NK-92 treated with Interleukin-12 subunit alpha and Interleukin-12 subunit beta, amount 100 ng/mL, for 24 hours (cell line): ENCODE measurements at places on chromosomes 13 and 19.

- DNase-seq = no peak
Measured at GRCh38 chr19:18972851-18973250, 31.8 kb upstream of the HOMER3 start.

- no peak for DNase-seq
Measured at GRCh38 chr19:45074744-45075300, 1.5 kb downstream of the ZNF296 start.

- no peak for DNase-seq
Measured at GRCh38 chr19:42422092-42422900, 4.9 kb downstream of the LIPE start.

DNA sequence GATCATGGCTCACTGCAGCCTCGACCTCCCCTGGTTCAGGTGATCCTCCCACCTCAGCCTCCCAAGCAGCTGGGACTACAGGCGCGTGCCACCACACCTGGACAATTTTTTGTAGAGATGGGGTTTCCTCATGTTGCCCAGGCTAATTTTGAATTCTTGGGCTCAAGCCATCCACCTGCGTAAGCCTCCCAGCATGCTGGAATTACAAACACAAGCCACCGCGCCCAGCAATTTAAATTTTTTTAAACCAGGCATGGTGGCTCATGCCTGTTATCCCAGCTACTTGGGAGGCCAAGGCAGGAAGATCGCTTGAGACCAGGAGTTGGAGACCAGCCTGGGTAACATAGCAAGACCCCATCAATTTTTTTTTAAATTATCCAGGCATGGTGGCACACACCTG, 59.9 kb upstream of the USE1 start:
- DNase-seq = no peak

- DNase-seq = no peak
Measured at GRCh38 chr19:19077103-19077502, 13.3 kb downstream of the SLC25A42 start.

GRCh38 chr19:20999731-21000352, 20.6 kb upstream of the ZNF430 start:
- DNase-seq = no peak

DNA sequence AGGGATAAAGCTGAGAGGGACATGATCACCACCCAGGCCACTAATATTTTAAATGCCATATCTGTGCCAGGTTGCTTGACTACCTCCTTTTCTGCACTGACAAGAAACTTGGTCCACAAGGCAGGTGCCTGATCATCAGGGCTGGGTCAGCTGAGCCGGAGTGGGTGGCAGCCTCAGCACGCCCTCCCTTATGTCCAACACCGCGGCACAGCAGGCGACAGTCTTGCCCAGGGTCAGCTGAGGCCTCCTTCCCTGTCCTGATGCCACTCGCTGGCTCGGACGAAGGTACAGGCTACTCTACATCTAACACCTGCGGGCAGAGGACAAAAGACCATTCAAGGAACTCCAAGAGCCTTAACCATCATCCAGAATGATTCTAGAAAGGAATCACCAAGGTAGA, 16.9 kb downstream of the ZC3H4 start:
- no peak for DNase-seq

DNA sequence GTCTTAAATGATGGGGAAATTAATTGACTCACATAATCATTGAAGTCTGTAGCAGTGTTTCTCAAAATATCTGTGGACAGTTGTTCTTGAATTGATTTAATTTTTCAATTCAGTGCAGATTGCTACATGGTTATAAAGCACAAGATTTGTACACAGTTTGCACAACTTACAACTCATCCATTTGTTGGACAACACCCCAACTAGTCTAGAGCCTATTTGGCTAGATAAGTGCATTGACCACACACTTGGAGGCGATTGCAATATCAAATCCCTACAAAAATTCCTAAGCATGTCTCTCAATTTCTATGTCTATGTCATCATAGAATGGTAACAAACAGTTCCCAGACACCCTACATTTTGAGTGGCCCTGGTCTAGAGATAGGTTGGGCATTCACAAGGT, 48.0 kb upstream of the IPO5 start:
- no peak for DNase-seq

- no peak for DNase-seq
Measured at GRCh38 chr19:21878646-21879045, 42.7 kb upstream of the ZNF43 start.

GRCh38 chr19:18417250-18418028, 1.8 kb upstream of the SSBP4 start:
- DNase-seq = no peak

GRCh38 chr19:4284176-4284958, 5.3 kb downstream of the SHD start:
- DNase-seq = no peak

DNA sequence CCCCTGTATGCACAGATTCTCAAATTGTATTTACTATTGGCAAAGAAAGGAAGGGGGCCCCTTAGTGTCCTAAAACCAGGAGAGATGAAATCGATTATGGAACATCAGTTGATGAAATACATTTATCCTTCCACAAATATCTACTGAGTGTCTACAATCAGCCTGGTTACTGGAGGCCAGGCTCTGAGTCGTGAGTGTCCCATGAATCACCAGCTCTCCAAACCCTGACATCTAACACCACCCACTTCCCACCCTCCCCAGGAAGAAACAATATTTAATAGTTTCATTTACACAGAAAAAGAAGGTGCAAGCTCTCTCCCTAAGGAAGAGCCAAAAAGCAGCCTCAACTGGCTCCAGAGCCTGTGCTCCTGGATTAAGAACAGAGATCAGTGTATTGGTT, 25.2 kb downstream of the KCTD15 start:
- no peak for DNase-seq

DNA sequence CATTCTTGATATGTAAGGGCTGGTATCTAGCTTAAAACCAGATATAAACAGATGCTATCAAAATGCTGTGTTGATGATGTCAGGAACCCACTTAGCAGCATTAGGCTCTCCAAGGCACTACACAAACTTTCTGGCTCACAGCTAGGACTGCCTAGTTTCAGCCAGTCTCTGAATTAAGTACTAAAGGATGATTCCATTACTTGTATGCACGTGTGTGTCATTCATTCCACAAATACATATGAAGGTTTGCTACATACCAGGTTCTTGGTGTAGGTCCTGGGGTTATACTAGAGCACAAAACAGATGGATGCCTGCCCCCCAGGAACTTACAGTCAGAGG, 151.5 kb downstream of the RGCC start:
- DNase-seq = no peak

DNA sequence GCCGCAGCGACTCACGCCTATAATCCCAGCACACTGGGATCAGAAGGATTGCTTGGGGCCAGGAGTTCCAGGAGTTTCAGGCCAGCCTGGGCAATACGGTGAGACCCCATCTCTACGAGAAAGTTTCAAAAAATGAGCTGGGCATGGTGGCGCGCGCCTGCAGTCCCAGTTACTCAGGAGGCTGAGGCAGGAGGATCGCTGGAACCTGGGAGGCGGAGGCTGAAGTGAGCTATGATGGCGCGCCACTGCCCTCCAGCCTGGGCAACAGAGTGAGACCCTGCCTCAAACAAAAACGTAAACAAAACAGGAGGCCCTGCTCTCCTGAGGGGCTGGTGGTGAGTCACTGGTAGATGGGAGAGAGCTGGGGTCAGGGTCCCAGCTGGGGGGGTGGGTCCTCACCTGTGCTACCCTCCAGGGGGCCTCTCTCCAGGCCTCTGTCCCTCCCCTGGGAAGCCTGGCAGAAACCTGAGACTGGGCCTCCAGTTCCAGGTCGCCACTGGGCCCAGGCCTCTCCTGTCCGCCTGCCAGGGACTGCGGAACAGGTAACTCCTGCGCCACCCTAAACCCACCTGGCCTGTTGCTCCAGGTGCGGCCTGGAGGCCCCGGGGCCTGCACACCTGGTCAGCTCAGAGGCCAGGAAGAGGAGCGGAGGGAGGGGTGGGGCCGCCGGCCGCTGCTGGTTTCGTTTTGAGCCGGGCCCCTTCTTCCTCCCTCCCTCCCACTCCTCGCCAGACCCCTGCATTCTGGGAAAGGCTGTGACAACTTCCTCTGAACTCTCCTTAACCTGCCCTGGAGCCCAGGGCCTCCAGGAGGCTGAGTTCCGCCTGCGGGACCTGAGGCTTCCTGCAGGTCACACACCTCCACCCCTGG, 17.2 kb upstream of the ZBTB7A start:
- no peak for DNase-seq

DNA sequence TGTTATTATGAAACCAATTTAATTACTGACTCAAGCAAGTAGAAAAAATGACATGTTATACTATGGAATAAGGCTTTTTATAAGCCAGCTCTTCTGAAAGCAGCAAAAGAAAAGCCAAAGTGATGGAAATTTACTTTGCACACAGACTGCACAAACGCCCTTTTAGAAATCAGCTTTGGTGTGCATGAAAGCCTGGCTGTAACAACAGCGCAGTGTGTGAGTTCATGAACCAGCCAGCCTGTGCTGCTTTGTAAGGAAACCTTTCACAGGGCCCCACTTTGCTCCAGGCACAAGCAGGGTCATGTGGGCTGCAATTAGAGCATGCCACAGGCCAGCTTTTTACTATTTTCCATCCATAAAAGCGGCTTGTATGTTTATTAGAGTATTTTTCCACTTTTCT, 13.6 kb upstream of the IFT88 start:
- no peak for DNase-seq

DNA sequence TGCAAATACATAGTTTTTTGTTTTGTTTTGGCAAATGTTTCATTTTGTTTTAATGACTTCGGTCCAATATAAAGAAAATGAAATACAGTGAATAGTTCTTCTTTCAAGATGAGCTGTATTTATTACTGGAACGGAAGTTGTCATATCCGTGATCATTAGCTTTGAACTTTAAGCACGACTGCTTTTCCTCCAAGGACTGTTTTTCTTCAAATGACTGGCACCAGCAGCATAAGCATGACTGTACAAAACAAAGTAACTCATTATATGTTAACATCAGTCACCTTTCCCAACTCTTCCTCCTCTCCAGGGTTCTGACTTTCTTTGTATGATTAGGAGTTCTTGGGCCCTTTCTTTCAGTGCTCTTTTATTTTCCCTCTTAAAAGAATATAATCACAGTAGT, 20.5 kb downstream of the EDNRB start:
- no peak for DNase-seq

DNA sequence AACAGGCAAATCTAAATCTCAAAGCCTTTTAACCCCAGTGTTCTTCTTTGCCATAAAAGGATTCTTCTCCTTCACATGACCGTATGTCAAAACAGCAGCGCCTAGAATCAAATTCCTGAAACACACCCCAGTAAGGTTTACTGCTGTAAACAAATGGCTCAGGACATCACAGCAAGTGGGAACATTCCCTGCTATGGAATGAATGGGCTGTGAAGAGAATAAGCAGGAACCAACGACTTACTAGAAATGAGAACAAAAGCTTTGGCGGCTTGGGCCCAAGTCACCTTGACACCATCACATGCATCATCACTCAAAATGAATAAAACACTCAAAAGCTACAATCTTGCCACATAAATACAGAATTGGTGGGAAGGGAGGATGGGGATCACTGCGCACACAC, 80.4 kb upstream of the SPATA13 start:
- no peak for DNase-seq

- DNase-seq = peak; percentile 72
Measured at GRCh38 chr19:47226426-47227351, 4.3 kb downstream of the BBC3 start.

GRCh38 chr19:31294189-31294588, 55.0 kb downstream of the TSHZ3 start:
- no peak for DNase-seq

GRCh38 chr13:46751811-46752635, 44.9 kb downstream of the ESD start:
- DNase-seq = peak; percentile 87

DNA sequence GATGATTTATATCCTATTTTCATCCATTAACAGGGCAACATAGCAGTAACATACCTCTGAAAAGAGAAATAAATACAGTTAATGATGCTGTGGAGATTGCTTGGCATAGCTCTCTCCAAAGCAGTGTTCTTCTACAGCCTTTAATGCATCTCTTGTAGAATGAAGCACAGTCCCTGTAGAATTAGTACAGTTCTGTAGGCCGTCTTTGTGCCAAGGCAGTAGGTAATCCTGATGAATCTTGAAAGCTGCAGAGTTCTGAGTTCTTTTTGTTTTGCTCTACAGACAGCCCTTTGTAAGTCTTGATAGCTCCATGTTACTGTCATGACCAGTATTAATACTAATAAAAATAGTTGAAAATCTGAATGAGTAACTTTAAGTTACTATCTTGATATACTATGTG, 184.2 kb downstream of the MAB21L1 start:
- DNase-seq = no peak

DNA sequence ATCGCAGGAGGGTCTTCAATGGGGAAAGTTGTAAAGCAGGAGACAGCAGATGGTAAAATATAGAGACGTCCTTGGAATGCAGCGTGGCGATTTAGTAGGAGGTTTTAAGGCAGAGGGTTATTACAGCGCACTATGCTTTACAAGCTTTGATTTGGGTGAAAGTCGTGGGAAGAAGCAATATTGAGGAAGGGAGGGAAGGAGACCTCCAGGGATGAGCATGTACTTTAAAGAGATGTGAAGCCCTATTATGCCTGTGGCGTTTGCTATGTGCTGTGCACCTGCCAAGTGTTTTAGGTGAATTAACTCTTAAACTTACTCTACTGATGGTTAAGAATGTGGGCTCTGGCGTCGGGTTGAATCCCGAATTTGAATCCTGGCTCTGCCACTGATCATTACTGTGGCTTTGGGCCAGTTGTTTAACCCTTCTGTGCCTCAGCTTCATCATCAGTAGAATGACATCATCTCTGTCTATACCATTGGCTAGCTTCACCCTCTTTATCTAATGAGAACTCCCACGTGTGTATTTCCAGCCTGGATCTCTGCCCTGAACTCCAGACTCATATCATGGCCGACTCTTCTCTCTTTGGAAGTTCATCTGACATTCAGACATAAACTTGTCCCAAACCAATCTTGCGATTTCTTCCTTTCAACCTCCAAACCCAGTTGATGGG, 583 bp downstream of the CCDC61 start:
- no peak for DNase-seq

GRCh38 chr13:81133066-81133465, 792.1 kb upstream of the SPRY2 start:
- DNase-seq = no peak

DNA sequence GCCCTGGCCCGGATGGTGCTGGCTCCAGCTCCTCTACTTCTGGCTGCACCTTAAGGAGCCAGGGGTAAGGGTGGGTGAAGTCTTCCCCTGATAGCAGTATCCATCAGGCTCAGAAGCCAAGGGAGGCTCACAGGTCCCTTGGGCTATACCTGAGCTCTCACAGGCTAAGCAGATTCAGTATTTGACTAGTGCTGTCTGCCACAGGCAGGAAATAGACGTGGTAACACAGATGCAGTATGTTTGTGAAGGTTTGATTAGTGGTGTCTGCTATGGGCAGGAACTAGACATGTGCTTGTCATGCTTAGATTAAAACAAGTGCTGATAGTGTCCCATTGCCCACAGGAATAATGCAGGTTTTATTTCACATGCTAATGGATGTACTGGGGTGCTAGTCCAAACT, 4.0 kb downstream of the SYT5 start:
- DNase-seq = no peak

- no peak for DNase-seq
Measured at GRCh38 chr13:28325022-28325421, 169.9 kb downstream of the FLT1 start.
